ENCODE measurements at places on chromosomes 6 and 20.

DNA sequence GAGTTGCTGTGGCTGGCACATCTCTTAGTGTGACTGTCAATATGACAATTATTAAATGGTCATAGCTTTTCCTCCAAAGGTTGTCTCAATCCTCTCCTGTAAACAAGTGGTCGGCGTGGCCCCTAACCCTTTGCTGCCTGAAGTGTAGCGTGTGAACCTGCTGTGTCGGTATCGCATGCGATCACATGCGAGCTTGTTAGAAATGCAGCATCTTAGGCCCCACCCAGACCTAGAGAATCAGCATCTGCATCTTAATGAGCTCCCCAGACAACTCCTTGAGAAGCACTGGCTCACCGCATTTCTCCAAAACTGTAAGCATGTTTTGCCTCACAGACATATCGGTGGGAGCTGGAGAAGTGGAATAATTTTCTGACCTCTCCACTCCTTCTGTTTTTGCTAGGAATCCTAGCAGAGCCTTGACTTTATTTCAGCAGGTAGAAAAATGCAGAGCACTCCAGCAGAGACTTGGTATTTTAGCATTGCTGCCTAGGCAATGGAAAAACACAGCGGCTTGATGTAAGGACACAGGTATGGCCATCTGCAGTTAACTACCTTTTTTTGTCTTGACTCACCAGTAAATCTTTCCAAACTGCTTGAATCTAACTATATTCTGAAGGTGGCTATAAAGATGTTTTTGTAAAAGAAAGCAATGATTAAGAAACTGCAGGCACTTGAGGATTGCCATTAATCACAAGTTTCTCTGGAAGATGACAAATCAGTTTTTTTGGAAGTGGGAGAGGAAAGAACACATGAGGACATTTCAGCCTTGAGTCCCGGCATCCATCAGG lies 67.6 kb downstream of the PSMG4 start:
- DNase-seq = no peak

GRCh38 chr20:45479822-45480221 lies 10.3 kb downstream of the WFDC2 start:
- no peak for DNase-seq

DNA sequence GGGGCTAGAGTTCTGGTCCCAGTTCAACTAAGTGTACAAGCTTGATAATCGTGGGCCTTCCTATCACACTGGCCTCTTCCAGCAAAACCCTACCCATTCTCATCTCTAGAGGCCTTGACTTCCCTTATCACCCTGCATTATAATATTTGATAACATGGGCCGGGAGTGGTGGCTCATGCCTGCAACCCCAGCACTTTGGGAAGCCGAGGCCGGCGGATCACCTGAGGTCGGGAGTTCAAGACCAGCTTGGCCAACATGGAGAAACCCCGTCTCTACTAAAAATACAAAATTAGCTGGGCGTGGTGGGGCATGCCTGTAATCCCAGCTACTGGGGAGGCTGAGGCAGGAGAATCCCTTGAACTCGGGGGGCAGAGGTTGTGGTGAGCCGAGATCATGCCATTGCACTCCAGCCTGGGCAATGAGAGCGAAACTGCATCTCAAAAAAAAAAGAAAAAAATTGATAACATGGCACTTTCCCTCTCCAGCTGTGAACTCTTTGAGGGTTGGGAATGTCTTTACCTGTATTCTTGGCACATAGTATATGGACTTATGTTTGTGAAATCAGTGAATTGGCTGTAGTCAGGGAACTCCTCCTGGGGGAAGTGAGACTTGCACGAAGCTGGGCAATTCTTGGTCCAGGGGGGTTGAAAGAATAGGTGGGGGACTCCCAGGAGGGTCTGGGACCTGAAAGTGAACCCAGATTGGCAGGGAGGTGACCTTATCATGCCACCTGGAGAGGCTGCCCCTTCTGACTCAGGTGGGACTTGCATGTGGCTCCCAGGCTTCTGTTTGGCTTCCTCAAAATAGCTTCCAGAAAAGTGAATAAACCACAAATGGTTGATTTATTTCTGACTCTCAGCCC lies 915 bp upstream of the C6orf47 start:
- DNase-seq = no peak

DNA sequence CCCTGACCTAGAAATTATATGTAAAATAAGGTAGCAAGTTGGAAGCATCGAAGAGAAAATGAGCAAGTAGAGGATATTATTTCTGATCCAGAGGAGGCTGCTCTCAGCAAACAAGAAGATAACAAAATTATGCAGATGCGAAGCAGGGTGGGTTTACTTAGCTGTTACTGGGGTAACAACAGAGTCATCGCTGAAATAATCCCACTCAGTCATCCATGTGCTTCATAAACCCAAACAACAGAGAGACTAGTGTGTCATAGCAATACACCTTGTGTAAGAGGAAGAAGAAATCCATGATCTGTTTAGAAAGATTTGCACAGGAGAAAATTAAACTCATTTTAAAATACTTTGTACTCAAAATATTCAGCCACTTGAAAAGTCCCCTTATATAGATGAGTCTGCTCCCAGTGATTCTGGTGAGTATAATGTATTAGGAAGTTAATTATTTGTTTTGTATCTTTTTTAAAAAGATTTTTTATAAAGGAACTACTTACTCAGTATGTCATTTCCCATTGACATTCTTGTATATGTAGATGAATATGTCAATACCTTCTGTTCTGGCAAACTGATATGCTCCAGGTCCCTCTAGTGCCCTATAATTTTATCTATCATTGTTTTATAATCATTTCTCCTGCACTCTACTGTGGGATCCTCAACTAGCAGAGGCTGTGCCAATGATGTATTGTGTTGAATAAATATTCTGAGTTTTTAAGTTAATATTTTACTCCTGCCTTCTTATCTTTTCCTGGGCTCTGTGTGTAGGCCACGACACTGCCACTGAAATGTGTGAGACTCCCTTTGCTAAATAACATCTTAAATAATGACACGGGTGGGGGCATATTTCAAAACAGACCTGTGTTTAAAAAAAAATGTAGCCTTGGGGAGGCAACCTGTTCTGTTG lies 8.6 kb upstream of the HIVEP2 start:
- no peak for DNase-seq

DNA sequence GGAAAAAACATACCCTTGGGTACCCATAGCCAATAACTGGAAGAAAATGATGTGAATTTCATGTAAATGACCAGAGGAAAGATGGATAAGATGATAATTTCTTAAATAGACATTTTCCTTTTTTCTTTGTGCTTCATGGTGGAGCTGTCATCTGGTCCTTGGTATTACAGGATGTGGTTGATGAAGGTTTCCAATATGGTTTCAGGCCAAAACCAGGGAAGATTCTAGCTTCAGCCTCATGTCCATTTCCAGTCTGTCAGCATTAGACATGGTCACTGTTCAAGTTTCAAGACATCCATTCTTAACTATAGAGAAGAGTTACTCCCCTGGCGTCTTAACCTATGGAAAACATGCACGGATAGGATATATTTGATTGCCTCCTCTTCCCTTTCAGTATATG lies 63.6 kb downstream of the SSR1 start:
- no peak for DNase-seq
